ENCODE measurements at places on chromosomes 1 and 21.

- no peaks in the 10 kb centered on the region for H3K36me3 ChIP-seq
- H3K4me3 ChIP-seq, result no peak overlapping the region
- no peaks in the 10 kb centered on the region for H3K27me3 ChIP-seq
- DNase-seq, result no peak
Measured at GRCh38 chr1:161021970-161022353, 1.0 kb upstream of the F11R start.

DNA sequence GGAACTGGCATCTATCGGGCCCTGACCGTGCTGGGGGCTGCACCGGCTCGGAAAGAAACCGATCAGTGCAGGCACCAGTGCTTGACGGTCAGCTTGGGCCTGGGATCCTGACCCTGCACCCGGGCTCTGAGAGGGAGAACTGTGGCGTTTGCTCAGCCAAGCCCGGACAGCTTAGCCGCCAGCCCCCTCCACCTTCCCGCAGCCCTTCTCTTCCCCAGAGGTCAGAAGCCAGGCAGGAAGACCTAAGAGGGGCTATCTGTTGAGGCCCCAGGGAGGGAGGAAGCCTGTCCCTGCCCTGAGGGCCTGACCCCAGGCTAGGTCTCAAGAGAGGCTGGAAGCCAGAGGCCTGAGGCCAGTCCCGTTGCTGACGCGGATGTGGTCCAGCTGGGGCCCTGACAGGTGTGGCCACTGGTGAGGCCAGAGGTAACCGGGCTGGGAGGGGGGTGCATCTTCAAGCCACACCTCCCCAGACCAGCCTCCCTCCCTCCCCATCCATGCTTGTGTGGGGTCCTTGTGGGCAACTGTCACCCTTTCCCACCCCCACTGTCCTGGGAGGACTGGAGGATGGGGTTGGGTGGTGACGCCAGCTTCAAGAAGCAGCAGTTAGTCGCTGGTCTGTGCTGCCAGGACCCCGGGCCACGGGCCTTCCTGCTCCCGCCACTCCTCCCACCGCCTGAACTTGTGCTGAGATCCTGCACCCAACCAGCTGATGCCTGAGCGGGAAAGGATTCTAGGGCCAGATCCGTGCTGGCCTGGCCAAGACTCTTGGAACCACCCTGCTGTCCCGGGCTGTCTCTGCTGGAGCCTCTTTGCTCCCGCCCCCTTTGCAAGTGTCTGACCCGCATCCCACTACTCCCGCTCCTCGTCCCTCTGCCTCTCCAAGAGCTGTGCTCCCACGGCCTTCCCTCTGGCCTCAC is 2.6 kb upstream of the DVL1 start:
- peaks cover 72% of the 10 kb centered on the region for H3K4me1 ChIP-seq
- no peaks in the 10 kb centered on the region for H3K36me3 ChIP-seq

DNA sequence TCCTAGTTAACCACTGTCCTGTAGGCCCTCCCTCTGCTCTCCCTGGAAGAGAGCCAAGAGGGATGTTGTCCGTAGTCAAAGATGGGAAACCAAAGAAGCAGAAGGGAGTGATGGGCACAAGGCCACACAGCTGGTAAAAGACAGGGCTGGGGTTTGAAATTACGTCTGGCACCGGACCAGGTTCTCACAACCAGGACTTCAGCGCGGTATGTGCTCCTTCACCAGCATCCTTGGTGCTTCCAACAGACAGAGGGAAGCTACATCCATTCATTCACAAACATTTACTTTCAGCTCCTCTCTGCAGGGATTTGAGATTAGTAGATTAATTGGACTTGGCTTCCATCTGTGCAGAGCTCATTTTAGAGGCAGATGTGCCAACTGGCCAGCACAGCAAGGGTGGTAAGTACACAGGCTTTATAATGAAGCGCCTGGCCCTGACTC is 191.2 kb downstream of the TRABD2B start:
- H3K4me3 ChIP-seq, result no peak overlapping the region
- no peak overlapping the region for H3K27ac ChIP-seq
- H3K36me3 ChIP-seq, result no peaks in the 10 kb centered on the region
- peaks cover 35% of the 10 kb centered on the region for H3K4me1 ChIP-seq
- no peaks in the 10 kb centered on the region for H3K27me3 ChIP-seq

DNA sequence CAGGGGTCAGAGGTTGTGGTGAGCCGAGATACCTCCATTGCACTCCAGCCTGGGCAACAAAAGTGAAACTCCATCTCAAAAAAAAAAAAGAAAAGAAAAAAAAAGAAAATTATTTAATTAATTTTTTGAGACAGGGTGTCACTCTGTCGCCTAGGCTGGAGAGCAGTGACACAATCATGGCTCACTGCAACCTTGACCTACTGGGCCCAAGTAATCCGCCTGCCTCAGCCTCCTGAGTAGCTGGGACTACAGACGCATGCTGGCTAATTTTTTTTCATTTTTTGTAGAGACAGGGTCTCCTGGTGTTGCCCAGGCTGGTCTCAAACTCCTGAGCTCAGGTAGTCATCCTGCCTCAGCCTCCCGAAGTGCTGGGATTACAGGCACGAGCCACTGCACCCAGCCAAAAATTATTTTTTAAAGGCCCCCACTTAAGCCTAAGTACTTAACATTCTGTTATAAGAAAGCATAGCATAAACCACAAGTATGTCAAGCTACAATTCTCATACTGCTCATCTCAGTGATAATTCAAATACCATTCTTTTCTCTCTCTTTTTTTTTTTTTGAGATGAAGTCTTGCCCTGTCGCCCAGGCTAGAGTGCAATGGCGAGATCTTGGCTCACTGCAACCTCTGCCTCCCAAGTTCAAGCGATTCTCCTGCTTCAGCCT is 19.9 kb downstream of the NUCKS1 start:
- no peak overlapping the region for H3K27ac ChIP-seq
- H3K4me1 ChIP-seq, result peaks cover 9% of the 10 kb centered on the region
- no peaks in the 10 kb centered on the region for H3K27me3 ChIP-seq

GRCh38 chr1:50975436-50975835 is 5.4 kb downstream of the CDKN2C start:
- H3K27me3 ChIP-seq, result no peaks in the 10 kb centered on the region
- H3K4me1 ChIP-seq, result no peaks in the 10 kb centered on the region

DNA sequence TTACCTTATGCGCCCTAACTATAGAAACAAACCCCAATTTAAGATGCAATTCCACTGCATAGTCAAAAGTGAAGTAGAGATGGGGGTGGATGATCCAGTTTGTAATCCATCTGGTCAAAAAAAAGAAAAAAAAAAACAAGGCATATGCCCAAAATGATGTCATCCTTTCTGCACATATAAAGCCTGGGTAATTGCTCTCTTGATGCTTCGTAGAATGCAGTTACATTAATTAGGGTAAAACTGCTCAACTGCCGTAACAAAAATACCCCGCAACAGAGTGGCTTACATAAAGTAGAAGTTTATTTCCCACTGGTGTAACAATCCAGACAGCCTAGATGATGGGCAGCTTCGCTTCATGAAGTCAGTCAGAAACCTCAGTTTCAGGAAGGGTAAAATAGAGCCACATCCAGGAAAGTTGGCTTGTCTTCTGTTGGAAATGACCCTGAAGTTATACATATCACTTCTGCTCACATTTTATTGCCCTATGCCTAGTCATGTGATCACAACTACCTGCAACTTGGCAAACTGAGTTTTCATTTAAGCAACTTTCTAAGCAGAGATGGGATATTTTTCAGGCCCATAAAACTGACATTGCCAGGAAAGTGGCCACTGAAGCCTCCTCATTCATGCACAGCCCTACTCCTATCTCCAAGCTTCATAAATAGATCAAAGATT is 221.7 kb downstream of the C1orf94 start:
- DNase-seq, result no peak
- H3K36me3 ChIP-seq, result no peaks in the 10 kb centered on the region

GRCh38 chr1:29052100-29052499 is 71.6 kb downstream of the TMEM200B start:
- H3K27me3 ChIP-seq, result no peaks in the 10 kb centered on the region
- H3K27ac ChIP-seq, result no peak overlapping the region
- H3K36me3 ChIP-seq, result no peaks in the 10 kb centered on the region
- DNase-seq, result no peak
- H3K4me3 ChIP-seq, result no peak overlapping the region

GRCh38 chr1:44596511-44596910 is 77.8 kb downstream of the TMEM53 start:
- no peaks in the 10 kb centered on the region for H3K27me3 ChIP-seq
- H3K36me3 ChIP-seq, result no peaks in the 10 kb centered on the region
- no peaks in the 10 kb centered on the region for H3K4me1 ChIP-seq
- no peak overlapping the region for H3K4me3 ChIP-seq
- no peak for DNase-seq
- no peak overlapping the region for H3K27ac ChIP-seq

DNA sequence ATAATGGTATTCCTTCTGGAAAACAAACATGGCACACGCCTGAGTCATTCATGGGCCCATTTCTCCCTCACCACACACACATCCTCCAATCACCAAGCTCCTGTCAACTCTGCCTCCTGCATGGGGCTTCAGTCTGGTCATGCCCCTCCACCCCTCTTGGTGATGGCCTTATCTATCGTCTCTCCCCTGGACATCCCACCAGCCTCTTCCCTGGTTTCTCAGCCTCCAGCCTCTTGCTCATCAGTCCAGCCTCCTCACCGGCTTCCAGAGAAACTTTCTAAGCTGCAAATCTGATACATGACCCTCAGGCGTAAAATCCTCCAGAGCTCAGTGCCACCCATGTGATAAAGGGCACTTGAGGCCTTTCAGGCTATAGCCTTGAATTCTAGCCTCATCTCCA is 243.9 kb downstream of the FOXD2 start:
- H3K36me3 ChIP-seq, result no peaks in the 10 kb centered on the region
- no peak overlapping the region for H3K27ac ChIP-seq
- H3K4me1 ChIP-seq, result no peaks in the 10 kb centered on the region
- DNase-seq, result peak; percentile 89
- H3K27me3 ChIP-seq, result no peaks in the 10 kb centered on the region

GRCh38 chr21:44418876-44419230 is 36.5 kb upstream of the LRRC3 start:
- no peaks in the 10 kb centered on the region for H3K4me1 ChIP-seq
- no peaks in the 10 kb centered on the region for H3K36me3 ChIP-seq
- DNase-seq, result no peak
- no peaks in the 10 kb centered on the region for H3K27me3 ChIP-seq
- H3K27ac ChIP-seq, result no peak overlapping the region

- H3K36me3 ChIP-seq, result no peaks in the 10 kb centered on the region
- H3K27me3 ChIP-seq, result no peaks in the 10 kb centered on the region
- H3K27ac ChIP-seq, result no peak overlapping the region
- H3K4me1 ChIP-seq, result peaks cover 8% of the 10 kb centered on the region
Measured at GRCh38 chr1:39818482-39818881, 29.8 kb upstream of the BMP8B start.

DNA sequence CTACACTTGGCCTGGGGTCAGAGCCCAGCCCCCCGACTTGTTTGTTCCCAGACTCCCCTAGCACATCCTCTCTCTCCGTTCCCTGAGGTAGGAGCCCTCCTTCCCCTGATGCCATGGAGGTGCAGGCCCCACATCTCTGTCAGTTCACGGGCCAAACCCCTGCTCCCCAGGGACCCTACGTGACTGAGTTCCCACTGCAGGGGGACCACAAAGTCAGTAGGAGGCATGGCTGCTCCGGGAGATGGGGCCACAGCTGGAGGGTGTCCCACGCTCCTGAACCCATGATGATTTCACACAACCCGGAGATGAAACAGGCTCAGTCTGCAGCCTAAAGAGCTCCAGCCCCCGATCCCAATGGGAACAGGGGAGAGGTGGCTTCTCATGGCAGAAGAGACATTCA is 272.2 kb downstream of the NPHP4 start:
- DNase-seq, result no peak
- H3K4me1 ChIP-seq, result no peaks in the 10 kb centered on the region
- no peak overlapping the region for H3K27ac ChIP-seq
- H3K27me3 ChIP-seq, result no peaks in the 10 kb centered on the region

DNA sequence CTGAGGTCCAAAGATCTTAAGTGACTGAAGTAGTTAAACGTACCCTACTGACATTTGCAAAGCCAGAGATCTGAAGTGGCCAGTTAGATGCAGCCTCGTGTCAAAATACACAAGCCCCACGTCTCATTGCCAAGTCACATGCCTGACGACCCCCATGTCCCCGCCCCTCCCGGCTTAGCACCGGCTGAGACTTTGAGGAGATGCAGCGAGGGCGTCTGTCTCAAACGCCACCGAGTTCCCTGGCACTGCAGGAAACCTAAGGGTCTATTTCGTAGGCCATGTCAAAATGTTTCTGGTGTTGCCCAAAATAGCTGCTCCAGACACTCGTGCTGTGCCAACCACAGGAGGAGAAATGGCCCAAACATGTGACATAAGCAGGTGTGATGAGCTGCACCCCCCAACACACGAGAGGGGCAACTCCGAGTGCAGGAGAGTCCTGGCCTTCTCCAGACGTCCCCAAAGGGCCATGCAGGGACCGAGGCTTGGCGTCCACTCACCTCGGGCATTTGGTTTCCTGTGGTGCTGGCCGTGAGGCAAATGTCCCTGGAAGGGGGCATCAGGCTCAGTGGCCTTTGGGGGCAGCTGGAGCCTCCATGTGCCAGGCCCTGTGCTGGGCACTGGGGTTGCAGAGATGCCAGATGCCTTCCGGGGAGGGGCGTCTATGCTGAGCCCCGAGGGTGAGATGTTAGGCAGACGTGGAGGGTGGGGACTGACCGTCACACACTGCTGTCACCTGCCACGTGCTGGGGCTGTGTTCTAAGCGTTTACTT is 67.0 kb downstream of the MATN1 start:
- H3K27ac ChIP-seq, result no peak overlapping the region
- no peaks in the 10 kb centered on the region for H3K36me3 ChIP-seq
- H3K4me1 ChIP-seq, result peaks cover 26% of the 10 kb centered on the region
- no peak for DNase-seq
- H3K27me3 ChIP-seq, result no peaks in the 10 kb centered on the region

DNA sequence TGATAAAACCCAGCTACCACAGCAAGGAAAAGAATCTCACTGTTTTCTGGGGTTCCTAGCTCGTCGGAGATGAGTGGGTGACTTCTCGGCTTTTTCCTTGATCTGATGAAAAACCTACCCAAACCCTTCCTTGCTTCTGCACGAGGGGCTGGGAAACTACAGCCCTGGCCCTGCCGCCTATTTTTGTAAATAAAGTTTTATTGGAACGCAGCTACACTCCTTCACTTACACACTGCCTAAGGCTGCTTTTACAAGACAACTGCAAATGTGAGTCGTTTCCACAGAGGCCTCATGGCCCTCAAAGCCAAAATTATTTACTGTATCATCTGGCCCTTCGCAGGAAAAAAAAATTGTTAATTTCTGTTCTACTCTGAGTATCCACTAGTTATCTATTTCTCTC is 116.0 kb upstream of the TMPRSS2 start:
- H3K27ac ChIP-seq, result no peak overlapping the region
- peaks cover 13% of the 10 kb centered on the region for H3K4me1 ChIP-seq
- H3K4me3 ChIP-seq, result no peak overlapping the region
- no peak for DNase-seq
- H3K27me3 ChIP-seq, result no peaks in the 10 kb centered on the region

Measured in vagina (tissue), 2 donors.